ENCODE measurements at places on chromosomes 5 and 9.

DNA sequence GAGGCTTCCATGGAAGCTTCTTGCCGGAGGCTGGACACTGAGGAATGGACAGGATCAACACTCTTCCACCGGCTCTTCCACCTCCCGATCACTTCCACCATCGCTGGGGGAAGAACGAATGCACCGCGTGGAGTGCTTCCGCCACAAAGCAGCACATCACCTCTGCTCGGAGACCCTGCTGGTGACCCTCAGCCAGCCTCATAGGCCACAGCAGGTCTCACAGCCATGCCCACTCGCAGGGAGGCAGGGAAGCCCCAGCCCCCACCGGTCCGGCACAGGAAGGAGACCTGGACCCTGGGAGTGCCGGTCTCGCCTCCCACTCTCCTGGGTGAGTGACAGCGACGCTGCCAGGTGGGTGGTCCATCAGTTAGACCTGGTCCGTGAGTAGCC lies 4.7 kb downstream of the MRPL36 start:
- DNase-seq = no peak

- DNase-seq = no peak
Observed at GRCh38 chr5:55441107-55441771, 93.5 kb downstream of the PLPP1 start.

- DNase-seq = peak; percentile 29
Observed at GRCh38 chr9:7613931-7614330, 185.6 kb downstream of the DMAC1 start.

GRCh38 chr9:97389249-97389648 lies 22.6 kb upstream of the TDRD7 start:
- no peak for DNase-seq

DNA sequence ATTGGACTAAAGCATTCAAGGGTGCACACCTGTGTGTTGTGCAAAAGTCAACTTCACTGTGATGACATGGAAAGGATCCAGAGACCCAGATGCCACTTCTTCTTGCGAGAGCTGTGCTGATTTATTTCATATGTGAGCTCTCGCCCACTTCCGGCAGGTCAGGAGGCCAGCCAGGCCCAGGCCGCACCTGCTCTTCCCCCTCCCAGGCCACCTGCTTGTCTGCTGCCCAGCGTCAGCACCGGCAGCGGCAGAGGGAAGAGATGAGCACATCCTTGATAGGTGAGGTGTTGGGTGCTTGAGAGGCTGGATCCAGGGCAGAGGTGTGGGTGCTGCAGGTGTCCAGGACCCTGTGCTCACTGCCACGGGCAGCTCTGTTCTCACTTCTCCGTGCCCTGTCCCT lies 242.9 kb downstream of the FANCC start:
- DNase-seq = no peak

- DNase-seq = no peak
Observed at GRCh38 chr9:27491154-27491553, 32.9 kb upstream of the IFNK start.

- no peak for DNase-seq
Observed at GRCh38 chr5:52582313-52582712, 205.4 kb upstream of the ITGA1 start.

- DNase-seq = no peak
Observed at GRCh38 chr9:111598733-111599091, 735 bp downstream of the PTGR1 start.

DNA sequence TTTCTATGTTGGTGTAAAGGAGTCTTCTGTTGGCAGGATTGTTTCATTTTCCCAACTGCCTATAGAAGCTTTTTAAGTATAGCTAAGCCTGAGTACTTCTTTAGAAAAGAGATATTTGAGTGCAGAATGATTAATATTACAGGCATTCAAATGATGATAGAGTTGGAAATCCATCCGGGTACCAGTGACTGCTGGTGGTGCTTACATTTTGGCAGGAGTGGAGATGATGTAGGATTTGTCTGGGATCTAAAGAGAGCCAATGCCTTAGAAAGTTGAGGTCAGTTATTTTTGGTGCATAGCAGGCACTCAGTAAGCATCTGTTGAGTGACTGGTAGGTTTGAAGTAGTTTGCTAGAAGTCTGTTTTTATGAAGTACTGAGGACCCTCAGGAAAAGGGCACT lies 433.5 kb downstream of the DMAC1 start:
- no peak for DNase-seq

- DNase-seq = no peak
Observed at GRCh38 chr9:111945216-111945615, 48.6 kb downstream of the UGCG start.

DNA sequence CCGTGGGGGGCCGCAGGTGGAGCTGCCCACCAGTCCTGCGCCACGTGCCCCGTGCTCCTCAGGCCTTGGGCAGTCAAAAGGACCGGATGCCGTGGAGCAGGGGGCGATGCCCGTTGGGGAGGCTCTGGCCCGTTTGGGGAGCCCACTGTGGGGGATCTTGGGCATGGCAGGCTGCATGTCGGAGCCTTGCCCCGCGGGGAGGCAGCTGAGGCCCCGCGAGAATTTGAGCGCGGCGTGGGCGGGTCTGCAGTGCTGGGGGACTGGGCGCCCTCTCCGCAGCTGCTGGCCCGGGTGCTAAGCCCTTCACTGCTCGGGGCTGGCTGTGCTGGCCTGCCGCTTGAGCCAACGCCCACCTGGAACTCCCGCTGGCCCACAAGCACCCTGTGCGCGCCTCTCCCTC lies 445.6 kb upstream of the EDIL3 start:
- no peak for DNase-seq

DNA sequence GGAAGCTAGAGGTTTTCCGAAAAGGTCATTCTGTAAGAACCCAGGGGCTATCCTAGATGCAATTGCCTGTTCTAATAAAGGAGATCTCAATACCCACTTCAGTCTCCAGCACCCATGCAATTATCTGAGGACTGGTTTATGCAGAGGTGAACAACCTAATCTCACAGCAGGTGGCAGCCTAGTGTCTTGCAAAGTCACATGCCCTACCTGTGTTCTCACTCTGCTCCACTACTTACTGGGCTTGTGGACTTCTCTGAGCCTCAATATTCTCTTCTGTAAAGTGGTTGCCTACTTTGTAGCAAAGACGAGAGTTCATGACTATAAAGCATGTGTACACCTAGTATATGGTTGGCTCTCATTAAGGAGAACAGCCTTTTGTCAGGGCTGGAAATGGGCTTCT lies 21.0 kb upstream of the ALDH1B1 start:
- no peak for DNase-seq

- peak; percentile 70 for DNase-seq
Observed at GRCh38 chr9:38620483-38621433, at the start of gene ANKRD18A. ANKRD18A (minus strand) TSS chr9:38620596; CDS start chr9:38620285, 311 bp downstream.

DNA sequence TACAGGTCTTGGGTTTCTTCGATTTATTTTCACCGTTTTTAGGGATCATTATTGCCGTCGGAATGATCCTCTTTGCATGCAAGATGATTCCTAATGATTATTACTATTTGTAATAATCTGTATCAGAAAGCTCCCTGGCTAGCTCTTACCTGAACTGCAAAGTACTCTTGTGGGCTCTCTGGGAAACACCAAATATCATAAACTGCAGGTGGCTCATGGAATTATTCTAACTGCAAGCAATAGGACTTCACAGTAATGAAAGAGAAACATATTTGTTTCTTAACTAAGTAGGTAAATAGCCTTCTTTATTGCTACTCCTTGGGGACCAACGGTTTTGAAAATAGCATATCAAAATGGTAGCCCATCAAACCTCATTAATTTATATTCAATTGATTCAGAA lies 219.4 kb downstream of the NFIB start:
- DNase-seq = no peak

DNA sequence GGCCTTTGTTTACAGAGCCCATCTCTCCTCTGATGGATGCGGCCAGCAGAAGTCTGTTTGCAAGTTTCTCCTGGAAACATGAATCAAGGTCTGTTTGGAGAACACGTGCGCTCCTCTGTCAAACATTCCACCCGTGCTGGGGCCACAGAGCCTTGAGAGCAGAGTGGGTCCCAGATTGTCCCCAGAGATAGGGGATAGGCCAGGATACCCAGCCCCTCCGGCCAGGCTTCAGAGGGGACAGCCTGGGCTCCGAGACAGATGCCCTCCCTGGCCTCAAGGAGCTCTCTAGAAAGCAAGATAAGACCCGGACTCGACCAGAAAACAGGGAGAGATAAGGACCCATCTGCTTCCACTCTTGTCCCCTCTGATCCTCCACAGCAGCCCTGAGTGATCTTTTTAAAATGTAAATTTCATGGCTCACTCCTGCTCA lies 40.4 kb upstream of the HAND1 start:
- no peak for DNase-seq

DNA sequence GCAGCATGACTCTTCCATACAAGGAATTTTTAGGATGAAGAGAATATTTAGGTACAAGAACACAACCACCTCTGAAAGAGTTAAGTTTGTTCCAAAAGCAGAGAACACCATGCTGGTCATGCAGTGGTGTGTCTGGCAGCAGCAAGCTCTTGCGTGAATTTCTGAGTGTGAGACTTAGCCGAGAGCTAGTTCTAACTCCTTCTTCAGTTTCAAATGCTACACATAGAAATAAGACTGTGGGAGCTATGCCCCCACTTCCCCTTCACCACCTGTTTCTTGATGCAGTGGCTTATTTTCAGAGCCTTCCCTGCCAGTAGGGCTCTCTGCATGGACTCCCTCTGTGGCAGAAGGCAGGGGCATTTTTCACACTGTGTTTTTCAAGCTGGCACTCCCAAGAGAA lies 122.9 kb upstream of the ZNF366 start:
- DNase-seq = no peak

GRCh38 chr5:34618371-34619065 lies 37.6 kb upstream of the RAI14 start:
- DNase-seq = no peak

- no peak for DNase-seq
Observed at GRCh38 chr9:89592963-89593726, 11.7 kb upstream of the GADD45G start.

GRCh38 chr9:2013743-2014475 lies 1.2 kb upstream of the SMARCA2 start:
- DNase-seq = no peak

DNA sequence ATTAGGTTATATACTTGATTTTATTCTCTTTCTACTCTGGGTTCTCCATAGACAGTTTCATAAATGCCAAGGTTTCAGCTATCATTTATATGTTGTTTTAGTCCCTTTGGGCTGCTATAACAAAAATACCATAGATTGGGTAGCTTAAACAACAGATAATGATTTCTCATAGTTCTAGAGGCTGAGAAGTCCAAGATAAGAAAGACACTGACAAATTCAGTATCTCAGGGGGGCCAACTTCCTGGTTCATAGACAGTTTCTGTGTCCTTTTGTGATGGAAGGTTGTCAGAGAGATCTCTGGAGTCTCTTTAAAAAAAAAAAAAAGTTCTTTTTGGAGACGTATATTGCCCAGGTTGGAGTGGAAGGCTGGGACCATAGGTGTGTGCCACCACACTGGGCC lies 113.3 kb downstream of the SCAMP1 start:
- DNase-seq = no peak

DNA sequence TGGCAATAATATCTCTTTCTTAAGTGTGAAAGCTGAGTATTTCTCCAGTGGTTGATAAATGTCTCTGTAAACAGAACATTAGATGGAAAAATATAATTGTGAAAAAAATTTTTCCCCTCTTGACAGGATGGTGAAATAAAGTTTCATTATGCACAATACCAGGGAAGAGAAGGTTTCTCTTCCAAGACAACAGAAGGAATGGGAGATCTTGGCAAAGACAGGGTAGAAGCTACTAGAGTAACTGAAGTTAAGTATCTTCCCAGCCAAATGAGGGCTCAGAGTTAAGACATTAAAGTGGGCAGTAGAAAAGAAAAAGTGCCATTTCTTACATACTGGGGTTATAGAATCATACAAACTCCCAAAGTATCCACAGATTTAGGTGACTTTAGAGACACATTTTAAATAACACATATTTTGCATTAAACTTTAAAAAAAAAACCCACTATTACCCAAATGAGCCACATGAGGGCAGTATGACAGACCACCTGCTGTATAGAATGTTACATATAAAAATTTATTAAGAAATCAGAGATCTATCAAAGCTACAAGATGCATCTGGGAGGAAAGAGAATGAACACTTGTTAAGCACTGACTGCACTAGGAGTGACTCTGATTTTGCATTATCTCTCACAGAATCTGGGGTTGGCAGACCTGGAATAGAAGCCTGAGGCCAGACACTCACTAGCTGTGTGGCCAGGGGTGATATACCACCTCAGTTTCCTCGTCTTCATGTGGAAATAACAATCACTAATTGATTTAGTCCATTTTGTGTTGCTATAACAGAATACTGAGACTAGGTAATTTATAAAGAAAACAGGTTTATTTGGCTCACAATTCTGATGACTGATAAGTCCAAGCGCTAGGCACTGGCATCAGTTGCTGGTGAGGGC lies 98.5 kb downstream of the ARSB start:
- DNase-seq = no peak

DNA sequence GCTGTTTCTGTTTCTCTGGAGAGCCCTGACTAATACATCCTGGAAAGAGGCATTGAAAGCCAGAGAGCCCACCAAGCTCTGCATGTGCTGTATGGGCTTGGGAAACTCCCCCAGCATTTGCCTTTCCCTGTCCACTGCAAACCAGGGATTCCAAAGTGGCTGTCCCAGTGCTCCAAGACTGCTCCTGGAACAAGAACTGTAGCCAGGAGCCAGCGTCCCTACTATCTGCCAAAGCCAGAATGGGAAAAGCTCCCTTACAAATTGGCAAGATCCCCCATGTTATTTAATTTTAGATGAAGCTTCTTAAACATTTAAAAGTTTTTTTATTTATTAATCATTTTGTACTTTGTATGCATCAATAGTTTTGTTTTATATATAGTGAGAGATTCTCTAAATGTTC lies 263.2 kb downstream of the GABRB2 start:
- no peak for DNase-seq

GRCh38 chr5:5046680-5047502 lies 93.2 kb upstream of the ADAMTS16 start:
- no peak for DNase-seq

GRCh38 chr5:32421075-32421474 lies 23.5 kb downstream of the ZFR start:
- DNase-seq = no peak

DNA sequence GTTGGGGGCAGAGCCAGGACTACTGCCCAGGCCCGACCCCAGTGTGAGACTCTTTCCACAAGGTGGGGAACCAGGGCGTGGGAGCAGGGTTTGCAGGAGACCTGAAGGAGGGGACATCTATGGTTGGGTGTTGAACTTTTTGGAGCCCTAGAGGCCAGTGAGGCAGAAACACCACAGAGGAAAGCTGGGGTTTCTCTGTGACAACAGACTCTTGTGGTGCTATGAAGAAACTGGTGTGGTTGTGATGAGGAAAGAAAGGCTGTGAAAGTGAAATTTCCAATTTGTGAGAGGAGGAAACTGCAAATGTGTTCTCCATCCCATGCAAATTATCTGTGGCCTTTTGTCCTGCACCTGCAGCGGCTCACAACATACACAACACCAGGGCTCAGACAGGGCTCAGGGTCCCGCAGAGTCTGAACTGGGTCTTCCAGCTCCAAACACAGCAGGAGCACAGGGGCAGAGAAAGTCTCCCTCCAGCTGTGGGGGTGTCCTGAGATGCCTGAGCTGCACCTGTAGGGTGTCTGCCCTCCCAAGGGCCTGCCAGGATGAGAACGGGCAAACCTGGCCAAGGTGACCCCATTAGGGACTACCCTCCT lies 51.4 kb upstream of the GRHPR start:
- no peak for DNase-seq
